ENCODE measurements at places on chromosomes 1 and 21. TPM values are rescaled to one million over a fixed set of nuclear protein-coding genes. Genes with fewer than 3 reads are reported as not detected.

S100A16 gene
- 126 TPM for polyA plus RNA-seq

SPATA1 gene
- polyA plus RNA-seq: 6.0 TPM

- H3K4me1 ChIP-seq: no peaks in the 10 kb centered on the region
- DNase-seq: no peak
- no peaks in the 10 kb centered on the region for H3K36me3 ChIP-seq
- H3K4me3 ChIP-seq: no peak overlapping the region
- no peak overlapping the region for H3K27ac ChIP-seq
These were observed 9.5 kb upstream of the DUSP23 start for GRCh38 chr1:159771127-159771895.

GRCh38 chr1:192639607-192640368 is 3.8 kb downstream of the RGS13 start:
- H3K4me3 ChIP-seq: no peak overlapping the region
- no peaks in the 10 kb centered on the region for H3K4me1 ChIP-seq
- DNase-seq: no peak
- no peaks in the 10 kb centered on the region for H3K27me3 ChIP-seq
- no peaks in the 10 kb centered on the region for H3K36me3 ChIP-seq
- H3K27ac ChIP-seq: no peak overlapping the region

GUCA2A gene
- not detected for polyA plus RNA-seq

CFHR4 gene
- polyA plus RNA-seq: not detected
